ENCODE measurements at places on chromosomes 1 and 21.

DNA sequence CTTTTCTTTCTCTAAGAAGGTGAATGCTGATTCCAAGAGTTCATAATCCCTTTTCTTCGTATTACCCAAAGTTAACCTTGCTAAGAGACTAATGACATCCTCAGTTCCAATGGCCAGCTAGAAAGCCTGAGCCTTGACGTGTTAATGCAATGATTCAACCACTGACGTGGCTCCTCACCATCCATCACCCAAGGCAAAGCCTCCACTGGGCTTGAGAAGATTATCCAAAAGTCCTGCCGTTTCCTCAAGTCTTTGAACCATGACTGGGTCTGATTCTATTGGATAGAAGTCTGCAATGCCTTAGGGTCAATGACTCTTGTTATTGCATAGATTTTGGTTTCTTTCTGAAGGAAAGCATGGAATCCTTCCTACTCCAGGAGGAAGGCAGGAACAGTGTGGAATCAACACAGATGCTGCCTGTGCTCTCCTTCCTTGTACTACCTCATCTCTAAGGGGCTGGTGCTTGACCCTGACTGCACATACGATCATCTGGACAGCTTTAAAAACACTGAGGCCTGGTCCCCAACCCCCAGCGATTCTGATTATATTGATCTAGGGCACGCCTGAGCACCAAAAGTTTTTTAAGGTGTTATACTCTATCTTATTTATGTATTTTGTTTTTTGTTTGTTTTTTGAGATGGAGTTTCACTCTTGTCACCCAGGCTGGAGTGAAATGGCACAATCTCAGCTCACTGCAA lies 69.3 kb upstream of the ANGPTL1 start:
- DNase-seq, result no peak

- no peak for DNase-seq
These were observed 275.2 kb upstream of the NEGR1 start for GRCh38 chr1:72557446-72558049.

GRCh38 chr1:115545791-115546733 lies 95.7 kb upstream of the VANGL1 start:
- DNase-seq, result no peak

- no peak for DNase-seq
These were observed 1.3 kb upstream of the VAMP3 start for GRCh38 chr1:7769673-7770412.

DNA sequence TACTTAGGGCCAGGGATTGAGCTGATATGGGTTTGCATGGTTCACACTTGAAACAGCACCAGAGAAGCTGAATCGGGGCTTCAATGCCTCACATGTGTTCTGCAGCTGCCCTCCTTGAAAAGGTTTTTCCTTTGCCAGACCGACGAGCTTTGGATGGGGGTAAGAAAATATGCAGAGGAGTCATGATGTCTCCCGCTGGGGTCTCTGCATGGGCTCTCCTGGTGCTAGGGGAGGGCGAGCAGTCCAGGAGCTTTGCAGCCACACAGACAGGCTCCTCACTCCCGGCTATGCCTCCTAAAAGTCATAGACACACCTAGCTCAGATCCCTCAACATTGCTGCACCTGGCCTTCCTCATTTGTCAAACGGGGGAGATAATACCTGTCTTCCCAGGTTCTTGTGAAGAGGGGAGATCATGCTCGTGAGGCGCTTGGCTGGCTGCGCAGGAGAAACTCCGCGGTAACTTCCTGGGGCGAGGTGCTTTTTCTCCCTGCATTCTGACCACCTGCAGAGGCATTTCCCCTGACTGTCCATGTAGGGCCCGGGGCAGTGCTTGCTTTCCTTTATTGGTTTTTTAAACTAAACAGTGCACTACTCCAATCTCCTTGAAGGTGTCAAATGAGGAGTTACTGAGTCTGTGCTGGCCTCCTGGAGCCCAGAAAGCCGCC lies 112.4 kb downstream of the PLXNA2 start:
- DNase-seq, result no peak

DNA sequence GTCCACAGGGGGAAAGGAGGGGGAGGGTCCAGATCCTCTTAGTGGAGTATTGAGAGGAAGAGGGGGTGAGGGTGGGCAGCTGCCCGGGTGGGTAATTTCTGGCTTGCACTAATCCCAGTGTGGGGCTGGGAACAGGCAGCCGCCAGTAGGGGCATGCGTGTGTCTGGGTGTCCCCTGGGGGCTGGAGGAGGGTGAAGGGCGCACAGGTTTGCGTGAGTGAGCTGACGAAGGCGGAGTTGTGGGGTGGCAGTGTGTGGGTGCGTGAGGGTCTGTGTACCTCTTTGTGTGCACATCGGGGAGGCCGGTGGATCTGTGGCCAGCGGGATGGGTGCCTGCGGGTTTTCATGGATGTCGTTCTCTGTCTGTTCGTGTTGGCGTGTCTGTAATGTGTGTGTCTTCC lies 97.3 kb downstream of the PAX7 start:
- no peak for DNase-seq

DNA sequence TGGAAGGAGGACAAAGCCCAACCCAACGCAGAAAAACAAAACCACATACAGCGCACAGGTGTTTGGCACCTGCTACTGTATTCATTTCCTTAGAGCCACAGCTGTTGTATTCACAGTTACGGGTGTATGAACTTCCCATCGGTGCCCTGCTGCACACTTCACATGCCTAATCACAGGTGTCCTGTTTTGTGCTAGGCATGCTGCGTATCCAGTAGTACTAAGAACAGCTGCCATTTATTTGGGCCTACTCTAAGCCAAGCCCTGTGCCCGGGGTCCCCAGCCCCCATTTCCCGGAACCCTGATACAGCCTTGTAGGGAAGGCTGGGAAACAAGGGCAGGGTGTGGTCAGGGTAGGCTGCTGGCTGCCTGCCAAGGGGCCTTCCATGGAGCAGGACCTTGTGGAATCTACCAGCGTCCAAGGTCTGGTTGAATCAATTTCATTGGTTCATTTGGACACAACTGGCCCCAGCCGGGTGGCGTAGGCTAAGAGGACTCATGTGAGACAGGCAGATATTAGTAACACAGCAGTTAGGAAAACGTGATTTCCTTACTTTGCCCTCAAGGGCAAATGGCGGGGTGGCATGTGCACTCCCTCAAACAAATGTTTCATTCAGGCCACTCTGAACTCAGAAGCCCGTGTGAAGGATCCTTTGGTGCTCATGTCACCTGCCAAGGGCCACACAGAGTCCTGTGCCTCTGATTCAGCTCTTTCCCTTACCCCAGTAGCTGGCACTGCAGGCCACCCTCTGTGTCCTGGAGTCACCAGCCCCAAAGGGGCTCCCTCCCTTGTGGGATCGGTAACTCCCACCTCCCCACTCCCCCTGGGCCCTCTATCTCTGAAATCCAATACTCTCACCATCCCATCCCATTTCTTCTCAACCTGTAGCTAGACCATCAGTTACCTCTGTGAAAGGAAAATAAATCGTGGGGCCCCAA lies 986 bp upstream of the RNF186 start:
- peak; percentile 40 for DNase-seq

DNA sequence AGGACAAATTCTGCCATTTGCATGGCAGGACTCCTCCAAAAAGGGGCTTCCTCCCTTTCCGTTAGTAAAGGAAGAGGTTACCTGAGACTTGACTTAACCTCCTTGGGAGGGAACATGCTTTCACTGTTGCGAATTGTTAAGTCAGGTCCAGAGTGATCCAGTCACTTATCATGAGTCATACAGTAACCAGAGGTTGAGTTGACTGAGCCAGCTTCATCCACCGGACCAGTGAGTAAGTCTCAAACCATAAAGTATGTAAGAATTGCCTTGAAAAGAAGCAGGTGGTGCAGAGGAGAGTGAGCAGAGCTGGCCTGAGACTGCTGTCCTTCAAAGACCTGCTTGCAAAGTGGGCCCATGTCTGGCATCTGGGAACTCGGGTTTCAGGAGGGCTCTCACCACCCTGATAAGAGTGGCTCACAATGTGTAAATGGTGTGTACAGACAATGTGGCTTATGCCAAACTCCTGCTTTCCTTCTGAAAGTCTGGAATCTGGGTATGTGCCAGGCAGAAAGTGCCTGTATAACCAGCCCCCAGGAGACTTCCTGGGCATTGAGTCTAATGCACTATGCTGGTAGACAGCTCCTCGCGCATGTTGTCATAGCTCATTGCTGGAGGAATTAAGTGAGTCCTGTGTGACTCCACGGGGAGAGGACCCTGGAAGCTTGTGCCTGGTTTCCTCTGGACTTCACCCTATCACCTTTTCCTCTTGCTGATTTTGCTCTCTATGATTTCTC lies 84.3 kb upstream of the KLHDC7A start:
- no peak for DNase-seq

GRCh38 chr1:7207875-7208646 lies 422.8 kb downstream of the CAMTA1 start:
- DNase-seq, result peak; percentile 63

DNA sequence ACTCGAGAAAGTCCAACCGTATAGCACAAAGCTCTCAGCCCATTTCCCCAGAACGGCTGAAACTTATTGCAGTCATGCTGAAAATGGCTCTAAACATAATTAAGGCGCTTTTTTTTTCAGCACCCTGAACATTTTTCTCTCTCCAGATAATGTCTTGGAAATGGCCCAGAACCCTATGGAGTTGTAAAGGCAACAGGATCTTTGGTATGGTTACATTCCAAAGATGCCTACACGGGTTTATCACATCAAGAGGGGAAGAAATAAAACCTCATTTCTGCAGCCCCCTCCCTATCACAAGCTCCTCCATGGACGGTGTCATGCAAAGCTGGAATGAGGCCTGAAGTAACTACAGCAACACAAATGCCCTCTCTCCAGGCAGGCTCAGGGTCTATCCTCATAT lies 126.4 kb upstream of the GALNT2 start:
- no peak for DNase-seq

- DNase-seq, result no peak
These were observed 875.8 kb downstream of the USP25 start for GRCh38 chr21:16605597-16605996.

GRCh38 chr1:43565600-43566360 lies 35.1 kb downstream of the PTPRF start:
- peak; percentile 81 for DNase-seq

- peak; percentile 17 for DNase-seq
These were observed 219.2 kb downstream of the FOXD2 start for GRCh38 chr1:47656719-47657685.

GRCh38 chr1:196464480-196464941 lies 143.7 kb downstream of the KCNT2 start:
- DNase-seq, result no peak

DNA sequence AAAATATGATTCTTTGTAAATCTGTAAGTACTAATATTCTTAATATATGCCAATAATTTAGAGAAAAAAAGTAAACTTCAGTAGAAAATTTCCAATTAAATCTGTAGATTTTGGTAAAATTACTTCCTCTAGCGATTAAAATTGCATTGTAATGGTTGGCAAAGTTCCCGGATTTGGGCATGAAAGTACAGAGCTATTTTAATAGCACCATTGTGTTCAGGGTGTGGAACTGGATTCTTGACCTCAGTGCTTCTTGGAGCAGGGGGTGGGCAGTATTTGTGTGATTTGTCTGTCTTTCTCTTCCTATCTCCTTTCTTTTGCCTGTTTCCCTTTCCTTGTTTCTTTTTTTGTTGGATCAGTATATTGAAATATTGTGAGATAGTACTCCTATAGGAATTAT lies 72.1 kb downstream of the DNM3 start:
- no peak for DNase-seq

GRCh38 chr1:98783821-98784220 lies 122.3 kb downstream of the SNX7 start:
- no peak for DNase-seq

- DNase-seq, result peak; percentile 68
These were observed 5.9 kb downstream of the BLACAT1 start for GRCh38 chr1:205449750-205450443.

- DNase-seq, result no peak
These were observed 10.4 kb downstream of the JUN start for GRCh38 chr1:58773406-58773840.

DNA sequence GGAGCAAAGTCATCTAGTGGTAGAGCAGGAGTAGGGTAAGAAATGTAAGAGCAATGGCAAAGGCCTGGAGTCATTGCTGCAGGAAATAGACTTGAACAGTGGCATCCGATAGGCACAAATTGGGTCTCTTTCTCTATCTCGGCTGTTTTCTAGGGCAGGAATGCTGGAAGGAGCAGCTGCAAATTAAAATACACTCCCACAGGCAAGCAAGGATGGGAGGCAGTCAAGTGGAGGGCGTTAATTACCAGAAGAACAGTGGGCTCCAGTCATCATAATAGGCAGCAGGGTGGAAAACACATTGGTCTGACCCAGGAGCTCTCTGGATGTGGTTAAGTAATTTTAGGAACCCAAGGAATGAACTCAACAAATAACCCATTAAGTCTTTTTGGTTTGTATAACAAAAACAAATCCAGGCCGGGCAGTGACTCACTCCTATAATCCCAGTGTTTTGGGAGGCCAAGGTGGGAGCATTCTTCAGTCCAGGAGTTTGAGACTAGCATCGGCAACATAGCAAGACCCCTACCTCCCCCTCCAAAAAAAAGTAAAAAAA lies 7.8 kb upstream of the TDRD5 start:
- no peak for DNase-seq

Data from activated CD8-positive, alpha-beta memory T cell treated with anti-CD3 and anti-CD28 coated beads, Interleukin-2, amount 50 U/mL, for 48 hours (primary cell).